ENCODE measurements at places on chromosomes 7 and 10.

DNA sequence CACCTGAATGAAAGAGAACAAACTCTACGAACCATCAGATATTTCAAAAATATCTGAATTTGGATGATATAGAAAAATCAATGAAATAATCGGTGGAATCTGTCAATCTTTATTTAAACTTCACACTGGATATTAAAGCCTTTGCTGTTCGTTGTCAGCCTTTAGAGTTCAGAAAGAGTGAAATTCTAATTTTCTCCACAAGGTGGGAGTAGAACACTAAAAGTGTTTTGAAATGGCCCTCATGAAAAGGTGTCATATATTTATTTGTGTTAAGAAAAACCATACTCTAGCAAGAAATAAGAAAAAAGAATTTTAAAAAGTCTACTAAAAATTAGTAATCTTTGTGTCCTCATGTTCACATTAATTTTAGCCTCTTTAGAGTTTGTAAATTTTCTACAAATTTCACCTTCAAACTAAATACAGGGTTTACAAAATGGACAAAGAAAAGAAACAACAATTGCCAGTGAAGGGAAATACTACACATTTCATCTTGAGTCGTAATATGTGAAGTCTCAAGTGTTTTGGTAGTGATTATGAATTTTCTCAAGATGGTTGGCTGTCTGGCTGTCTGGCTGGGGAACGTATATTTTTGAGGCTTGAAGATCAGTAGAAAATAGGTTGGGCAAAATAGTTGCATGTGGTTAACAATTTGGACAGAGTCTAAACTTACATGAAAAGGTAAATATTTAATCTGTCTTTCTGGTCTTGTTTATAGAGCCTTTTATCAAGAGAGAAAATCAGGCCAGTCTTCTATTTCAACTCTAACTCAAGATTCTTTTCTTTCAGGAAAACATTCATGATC lies 43.7 kb downstream of the DNAJB9 start:
- no peak for DNase-seq

- DNase-seq = no peak
Measured at GRCh38 chr10:131656431-131656841, 244.4 kb upstream of the PPP2R2D start.

- peak; percentile 38 for DNase-seq
Measured at GRCh38 chr7:40828686-40829600, 694.1 kb downstream of the SUGCT start.

DNA sequence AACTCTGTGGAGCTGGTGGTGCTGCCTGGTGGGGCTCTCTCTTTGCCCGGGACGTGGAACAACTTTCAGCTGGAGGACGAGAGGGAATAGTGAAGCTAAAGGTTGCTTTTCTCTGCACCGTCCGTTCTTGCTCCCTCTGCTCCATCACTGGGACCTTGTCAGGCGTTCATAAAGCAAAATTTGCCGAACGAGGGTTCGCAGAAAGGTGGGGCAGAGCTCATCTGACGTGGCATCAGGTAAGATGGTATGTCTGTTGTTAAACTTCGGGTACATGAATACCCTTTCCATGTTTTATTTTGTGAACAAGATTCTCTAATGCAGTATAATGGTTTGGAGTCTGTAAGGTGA lies 416 bp downstream of the BBS9 start:
- no peak for DNase-seq

- no peak for DNase-seq
Measured at GRCh38 chr7:51256209-51256781, 60.3 kb downstream of the COBL start.

DNA sequence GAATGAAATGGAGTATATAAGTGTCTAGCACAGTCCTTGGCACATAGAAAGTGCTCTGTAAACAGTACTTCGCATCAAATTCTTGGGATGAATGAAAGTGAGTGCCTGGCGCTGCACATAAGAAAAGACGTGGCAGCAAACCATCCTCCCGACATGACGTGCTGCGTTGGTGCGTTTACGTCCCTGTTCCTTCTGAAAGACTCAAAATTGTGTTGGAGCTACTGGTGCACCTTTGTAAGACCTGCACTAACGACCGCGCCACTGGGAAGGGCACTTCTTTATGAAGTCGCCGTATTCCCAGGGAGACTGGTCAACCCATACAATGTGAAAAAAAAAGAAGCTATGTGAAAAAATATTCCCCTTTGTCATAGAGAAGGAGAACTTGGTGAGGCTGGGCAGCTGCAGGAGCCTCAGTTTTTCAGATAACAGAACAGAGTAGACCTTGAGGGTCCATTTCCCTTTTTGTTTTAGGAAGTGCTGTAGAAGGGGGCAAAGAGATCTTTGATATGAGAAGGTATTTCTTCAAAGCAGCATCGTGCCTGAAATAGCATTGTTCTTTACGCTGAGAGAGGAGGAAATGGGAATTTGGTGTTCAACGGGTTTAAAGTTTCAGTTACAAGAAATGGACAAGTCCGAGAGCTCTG lies 91.7 kb downstream of the PTPRE start:
- no peak for DNase-seq

- DNase-seq = no peak
Measured at GRCh38 chr7:87530126-87530525, 54.6 kb upstream of the ABCB4 start.

DNA sequence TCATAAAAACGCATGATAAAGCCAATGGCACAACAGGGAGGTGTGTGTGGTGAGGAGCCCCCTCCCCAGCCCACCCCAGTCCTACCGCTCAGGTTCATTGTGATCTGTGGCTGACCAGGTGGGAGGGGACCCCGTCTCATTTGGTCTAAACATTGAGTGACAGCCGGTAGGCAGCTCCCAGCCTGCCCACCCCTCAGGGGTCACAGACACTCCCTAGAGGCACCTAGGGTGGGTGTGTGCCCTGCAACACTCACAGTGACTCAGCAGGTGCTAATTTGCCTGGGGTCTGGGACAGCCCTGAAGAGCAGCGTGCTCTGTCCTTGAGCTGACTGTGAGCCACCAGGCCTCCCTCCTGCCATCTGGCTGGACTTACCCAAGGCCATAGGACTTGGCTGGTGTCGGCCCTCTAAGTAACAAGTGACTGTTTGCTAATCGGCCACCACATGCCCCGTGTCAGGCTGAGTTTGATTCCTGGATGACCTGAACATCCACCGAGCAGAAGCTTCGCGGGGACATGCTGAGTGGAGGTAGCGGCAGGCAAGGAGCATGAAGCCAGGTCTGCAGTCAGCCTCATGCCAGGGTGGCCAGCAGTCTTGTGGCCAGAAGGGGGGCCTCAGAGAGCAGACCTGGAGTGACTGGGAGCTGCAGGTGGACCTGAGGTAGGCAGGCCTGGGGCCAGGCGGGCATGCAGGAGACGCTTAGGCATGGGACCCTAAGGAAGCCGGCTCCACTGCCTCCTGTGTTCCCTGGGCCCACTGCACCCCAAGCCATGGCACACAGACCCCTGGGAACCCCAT lies 282.3 kb upstream of the SHH start:
- peak; percentile 27 for DNase-seq

DNA sequence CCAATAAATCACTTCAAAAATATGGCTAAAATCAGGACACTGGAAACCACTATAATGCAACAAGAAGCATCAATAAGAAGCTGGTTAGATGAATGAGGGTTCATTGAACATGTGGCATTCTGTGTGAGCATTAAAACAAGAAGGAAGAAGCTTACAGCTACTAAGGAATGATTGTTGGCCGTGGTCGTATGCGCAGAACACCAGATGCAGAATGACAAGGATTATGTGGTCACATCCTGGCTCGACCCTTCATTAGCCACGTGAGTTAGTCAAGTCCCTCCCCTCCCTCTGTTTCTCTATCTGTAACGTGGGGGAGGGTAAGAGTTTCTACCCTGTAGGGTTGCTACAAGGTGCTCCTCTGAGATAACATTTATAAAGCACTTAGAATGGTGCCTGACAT lies 174.3 kb downstream of the ADAM12 start:
- no peak for DNase-seq

GRCh38 chr10:23338155-23338828 lies 6.3 kb downstream of the C10orf67 start:
- no peak for DNase-seq

DNA sequence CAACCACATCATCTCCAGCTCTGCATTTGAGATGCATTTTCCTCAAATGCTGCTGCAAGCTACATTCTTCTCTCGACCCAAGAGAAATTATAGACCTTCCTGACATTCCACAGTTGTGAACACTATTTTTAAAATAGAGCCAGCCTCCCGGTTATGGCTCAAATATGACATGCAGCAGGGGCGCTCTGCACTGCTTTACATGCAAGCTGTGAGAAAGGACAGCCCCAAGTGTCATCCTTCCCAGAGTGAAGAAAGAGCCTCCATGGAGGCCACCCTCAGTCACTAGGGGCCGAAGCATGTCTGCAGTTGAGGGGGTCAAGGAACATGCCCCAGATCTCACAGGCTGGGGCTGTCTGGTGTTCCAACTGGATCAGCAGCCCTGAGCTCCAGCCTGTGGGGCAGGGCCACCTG lies 63.9 kb upstream of the CHST15 start:
- no peak for DNase-seq

GRCh38 chr10:89588671-89589070 lies 53.3 kb upstream of the SLC16A12 start:
- DNase-seq = no peak

GRCh38 chr7:156334636-156335035 lies 305.9 kb upstream of the RNF32 start:
- no peak for DNase-seq

- peak; percentile 52 for DNase-seq
Measured at GRCh38 chr10:121994429-121994941, 5.5 kb downstream of the TACC2 start.

DNA sequence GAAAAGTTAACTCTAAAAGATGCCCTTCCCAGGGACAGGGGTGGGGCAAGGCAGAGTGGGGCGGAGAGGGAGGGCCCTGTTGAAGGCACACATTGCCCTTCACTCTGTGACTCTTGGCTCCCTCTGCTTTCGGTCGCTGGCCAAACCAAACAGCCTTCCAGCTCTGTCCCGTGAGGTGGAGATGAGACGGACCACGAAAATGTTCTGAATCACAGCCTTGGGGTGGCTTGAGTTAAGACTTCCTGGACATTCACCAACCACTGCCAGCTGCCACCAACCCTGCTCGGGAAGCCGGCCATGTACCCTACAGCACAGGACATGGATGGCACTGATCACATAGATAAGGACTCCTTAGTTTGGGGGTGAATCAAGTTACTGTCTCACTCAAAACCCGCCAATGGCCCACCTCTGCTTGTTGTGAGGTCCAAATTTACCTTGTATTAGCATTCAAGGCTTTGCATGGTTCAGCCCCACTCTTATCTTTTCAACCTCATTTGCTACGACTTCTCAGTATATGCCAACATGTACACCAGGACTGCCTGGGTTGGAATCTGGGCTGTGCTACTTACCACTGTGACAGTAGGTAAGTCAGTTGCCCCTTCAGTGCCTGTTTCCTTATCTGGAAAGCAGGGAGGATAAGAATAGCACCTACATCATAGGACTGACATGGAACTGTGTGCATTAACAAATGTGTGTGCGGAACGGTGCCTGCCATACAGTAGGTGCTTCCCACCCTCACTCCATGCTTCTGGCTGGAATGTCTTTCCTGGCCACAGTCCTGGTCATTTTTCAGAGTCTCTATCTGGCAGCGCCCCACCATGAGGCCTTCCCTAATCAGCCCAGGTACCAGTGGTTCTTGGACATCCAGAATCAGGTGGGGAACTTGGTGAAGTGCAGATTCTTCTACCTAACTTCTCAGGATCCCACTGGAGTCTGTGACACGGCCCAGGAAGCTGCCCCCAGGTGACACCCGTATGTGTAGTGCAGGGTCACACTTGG lies 28.0 kb downstream of the ITPRIP start:
- DNase-seq = no peak

DNA sequence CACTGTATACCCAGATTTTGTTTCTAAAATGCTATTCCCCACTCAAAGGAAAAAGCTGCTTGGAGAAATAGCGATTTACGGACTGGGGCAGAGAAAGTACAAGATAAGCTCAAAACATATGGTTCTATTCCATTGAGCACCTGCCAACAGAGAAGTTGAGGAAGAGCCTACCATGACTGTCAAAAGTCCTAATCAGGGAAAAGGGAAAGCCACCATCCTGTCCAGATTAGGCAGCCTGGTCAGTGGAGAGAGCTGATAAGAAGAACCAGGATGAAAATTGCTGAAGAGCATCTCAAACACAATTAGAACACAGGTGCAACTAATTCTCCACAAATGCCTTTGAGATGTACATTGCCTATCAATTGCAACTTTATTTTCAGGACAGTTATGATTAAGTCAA lies 104.1 kb downstream of the MYOF start:
- no peak for DNase-seq

- no peak for DNase-seq
Measured at GRCh38 chr10:29962166-29962850, 97.1 kb downstream of the JCAD start.

GRCh38 chr10:124534826-124535601 lies 73.4 kb downstream of the LHPP start:
- DNase-seq = no peak

- no peak for DNase-seq
Measured at GRCh38 chr10:100403734-100404133, 56.7 kb downstream of the SCD start.

- peak; percentile 57 for DNase-seq
Measured at GRCh38 chr7:22193450-22193983, 163.4 kb downstream of the RAPGEF5 start.

DNA sequence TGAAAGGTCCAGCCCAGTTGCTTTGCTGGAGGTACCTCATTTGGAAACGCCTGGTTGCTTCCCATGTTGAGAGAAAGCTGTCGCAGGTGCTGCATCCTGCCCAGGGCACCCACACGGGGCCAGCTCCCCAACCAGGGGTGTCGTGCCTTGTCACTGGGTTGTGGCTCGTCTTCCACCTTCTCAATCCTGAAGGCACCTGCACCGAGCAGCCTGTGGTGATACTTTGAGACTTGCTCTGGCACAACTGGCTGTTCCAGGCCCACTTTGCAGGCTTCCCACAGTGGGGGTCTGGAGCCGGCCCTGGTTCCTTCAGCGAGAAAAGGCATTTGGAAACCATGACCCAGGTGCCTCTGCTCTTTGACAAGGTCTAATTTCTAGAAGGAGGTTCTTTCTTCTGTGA lies 197.3 kb upstream of the PPP2R2D start:
- DNase-seq = peak; percentile 41

GRCh38 chr10:58393317-58393716 lies 8.1 kb downstream of the TFAM start:
- DNase-seq = no peak

DNA sequence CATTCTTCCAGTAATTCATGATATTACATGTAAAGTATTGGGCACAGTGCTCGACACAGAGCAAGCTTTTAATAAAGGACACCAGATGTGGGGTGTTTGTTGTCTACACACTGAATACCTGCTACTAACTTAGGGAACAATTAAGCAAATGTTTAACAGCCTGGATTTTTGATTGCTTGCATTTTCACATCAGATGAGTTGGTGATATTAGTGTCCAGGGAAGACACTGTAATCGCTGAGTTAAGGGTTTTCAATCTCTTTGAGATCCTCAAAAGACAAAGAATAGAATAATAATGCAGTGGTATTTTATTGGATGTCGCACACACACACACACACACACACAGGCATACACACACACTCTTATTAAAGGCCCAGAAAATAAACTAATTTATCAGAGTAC lies 79.1 kb downstream of the VIM start:
- no peak for DNase-seq
